ENCODE measurements at places on chromosomes 7 and 10. TPM values are rescaled to one million over a fixed set of nuclear protein-coding genes. Genes with fewer than 3 reads are reported as not detected.

CNNM1 gene
- 0.88 TPM for total RNA-seq

GSTO2 gene
- 0.48 TPM for total RNA-seq

PDK4 gene
- total RNA-seq, result 729 TPM

VKORC1L1 gene
- total RNA-seq, result 84.5 TPM

COL26A1 gene
- total RNA-seq, result not detected

OPN1SW gene
- not detected for total RNA-seq

CCDC146 gene
- total RNA-seq, result 11.5 TPM

CRYGN gene
- total RNA-seq, result 1.3 TPM

SEMA3A gene
- 23.2 TPM for total RNA-seq

ANLN gene
- total RNA-seq, result 2.3 TPM

COPG2 gene
- 27.2 TPM for total RNA-seq

PLCE1 gene
- 7.0 TPM for total RNA-seq

PLA2G12B gene
- not detected for total RNA-seq

HOXA9 gene
- 9.0 TPM for total RNA-seq

OR2A1 gene
- total RNA-seq, result 0.32 TPM

FEZF1 gene
- not detected for total RNA-seq

EIF4EBP2 gene
- 192 TPM for total RNA-seq

ATRNL1 gene
- total RNA-seq, result 11.4 TPM

CCM2 gene
- total RNA-seq, result 32.3 TPM

RAMP3 gene
- 103 TPM for total RNA-seq

C7orf33 gene
- not detected for total RNA-seq

COL1A2 gene
- 94.5 TPM for total RNA-seq

OGDHL gene
- total RNA-seq, result not detected

CALD1 gene
- 335 TPM for total RNA-seq

OR6B1 gene
- not detected for total RNA-seq

CCL24 gene
- total RNA-seq, result 1.3 TPM

SORCS3 gene
- not detected for total RNA-seq

RGR gene
- 0.59 TPM for total RNA-seq

FFAR4 gene
- total RNA-seq, result 2.9 TPM

CCDC172 gene
- total RNA-seq, result not detected

HECW1 gene
- total RNA-seq, result 0.66 TPM

NAT16 gene
- total RNA-seq, result not detected

TACR2 gene
- 0.66 TPM for total RNA-seq

All from breast epithelium (tissue), 4 donors.